Activated T-helper 1 cell treated with anti-CD3 and anti-CD28 coated beads, Interleukin-2, amount 50 U/mL, for 16 hours (primary cell): ENCODE measurements at places on chromosomes 4 and X.

DNA sequence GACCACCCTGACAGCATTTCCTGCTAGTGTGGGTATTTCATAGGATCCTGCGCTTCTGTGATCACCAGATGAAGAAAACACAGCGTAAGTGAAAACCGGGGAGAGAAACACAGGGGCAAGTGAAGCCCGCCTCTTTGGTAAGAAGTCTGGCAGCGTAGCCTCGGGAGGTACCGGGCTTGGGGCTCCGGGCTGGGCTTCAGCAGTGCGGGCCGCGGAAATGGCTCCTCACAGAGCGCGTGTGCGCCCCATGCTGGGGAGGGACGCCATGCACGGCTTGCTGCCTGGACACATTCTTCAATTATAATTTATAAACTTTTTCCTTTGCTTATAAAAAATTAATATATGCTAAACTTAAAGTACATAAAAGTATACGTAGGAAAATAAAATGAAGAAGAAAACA, 151.5 kb downstream of the AFAP1 start:
- DNase-seq, result no peak

DNA sequence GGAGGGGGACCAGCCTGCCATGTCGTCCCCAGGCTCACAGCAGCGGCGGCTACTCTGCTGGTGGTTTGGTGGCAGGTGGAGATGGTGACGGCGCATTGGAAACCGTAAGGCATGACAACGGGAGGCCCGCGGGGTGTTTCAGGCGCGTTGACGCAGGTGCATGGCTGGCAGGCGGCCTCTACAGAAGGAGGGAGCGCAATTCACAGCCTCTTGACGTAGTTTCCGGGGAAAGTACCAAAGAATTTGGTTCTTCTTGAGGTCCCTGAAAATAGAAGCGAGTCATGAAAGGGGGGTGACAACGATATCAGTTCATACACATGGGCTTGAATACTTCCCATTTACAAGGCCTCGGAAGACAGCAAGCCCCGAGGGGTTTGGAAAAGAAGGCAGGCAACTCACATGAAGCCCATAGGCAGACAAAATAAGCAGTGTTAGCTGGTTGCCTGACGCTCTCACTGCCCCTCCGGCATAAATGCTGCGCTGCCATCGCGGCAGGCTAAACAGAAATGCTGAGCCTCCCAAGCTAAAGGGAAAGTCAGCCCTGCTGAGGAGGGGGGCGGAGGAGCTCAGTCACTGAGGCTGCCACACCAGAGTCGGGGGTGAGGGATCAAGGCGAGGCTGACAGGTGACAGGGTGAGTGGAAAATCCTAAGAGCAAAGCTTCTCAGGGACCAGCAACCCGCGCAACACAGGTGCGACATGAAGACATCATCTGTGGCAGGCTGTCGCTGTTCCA, 52.3 kb upstream of the PDLIM3 start:
- DNase-seq, result peak; percentile 31

- no peak for DNase-seq
These were observed 150.0 kb downstream of the PRKX start for GRCh38 chrX:3563451-3563850.

DNA sequence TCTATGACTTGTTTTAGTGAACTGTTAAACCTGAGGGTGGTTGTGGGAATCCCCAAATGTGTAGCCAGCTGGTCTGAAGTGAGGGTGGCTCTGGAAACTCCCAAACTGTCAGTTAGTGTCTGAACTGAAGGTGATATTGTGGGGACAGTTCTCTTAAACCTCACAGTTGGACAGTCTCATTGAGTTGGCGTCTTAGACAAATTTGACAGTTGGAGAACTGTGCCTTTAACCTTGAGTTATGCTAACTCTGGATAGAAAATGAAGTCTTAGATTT, 20.7 kb upstream of the CTSO start:
- DNase-seq, result no peak

- DNase-seq, result no peak
These were observed 26.7 kb downstream of the NR0B1 start for GRCh38 chrX:30282527-30282926.

GRCh38 chrX:48934581-48935300, 15.9 kb upstream of the PIM2 start:
- no peak for DNase-seq

- no peak for DNase-seq
These were observed 712.9 kb upstream of the LCORL start for GRCh38 chr4:18734405-18734804.

DNA sequence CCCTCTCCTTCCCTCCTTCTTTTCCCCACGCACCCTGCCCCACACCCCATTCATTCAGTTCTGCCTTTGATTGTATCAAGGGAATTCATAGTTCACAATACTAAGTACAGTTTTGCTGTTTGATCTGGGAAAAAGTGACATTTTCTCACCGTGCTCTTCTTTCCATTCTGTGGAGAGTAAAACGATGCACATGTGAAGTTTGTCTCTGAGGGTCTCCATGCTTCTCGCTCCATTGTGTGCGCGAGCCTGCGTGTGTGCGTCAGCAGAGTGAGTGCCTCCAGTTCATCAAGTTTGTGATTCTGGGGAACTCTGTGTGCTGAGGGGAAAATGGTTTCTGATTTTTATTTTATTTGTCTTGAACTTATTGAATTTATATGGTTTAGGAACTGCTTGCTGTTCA, 1.9 kb downstream of the STK26 start:
- DNase-seq, result no peak

- no peak for DNase-seq
These were observed 1000.7 kb downstream of the STIM2 start for GRCh38 chr4:27861381-27861787.

DNA sequence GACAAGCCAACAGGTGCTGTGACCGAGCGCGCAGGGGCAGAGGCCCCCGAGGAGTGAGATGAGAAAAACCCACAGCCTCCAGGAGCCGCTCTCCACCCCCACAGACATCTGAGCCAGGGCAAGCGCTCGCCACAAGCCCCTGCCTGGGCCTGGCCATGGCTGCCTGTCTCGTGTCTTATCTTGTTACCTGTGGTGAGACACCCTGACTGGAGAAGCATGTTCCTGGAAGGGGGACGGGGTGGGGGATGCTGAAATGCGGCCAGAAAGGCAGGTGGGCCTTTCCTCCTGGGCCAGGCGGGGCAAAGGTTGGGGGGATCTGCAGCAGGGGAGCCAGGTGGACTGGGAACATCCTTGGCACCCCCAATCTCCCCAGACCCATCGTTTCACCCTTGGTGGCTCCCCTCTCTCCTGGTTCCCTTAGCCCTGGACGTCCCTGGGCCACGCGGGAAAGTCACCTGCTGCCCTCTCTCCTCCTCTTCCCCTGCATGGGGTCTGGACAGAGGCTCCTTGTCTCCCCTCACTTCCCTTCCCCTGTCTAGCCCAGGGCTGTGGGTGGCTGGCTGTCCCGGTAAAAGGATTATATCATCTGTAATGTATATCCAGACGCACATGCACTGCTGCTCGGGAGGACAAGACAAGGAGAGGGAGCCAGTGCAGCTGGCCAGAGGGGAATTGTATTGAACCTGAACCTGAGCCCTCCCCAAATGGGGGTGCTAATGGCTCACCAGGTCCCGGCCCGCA, 8.4 kb upstream of the DUSP9 start:
- no peak for DNase-seq

GRCh38 chrX:31355206-31355955, 283.5 kb upstream of the FTHL17 start:
- DNase-seq, result no peak

- no peak for DNase-seq
These were observed 65.3 kb upstream of the SHISA3 start for GRCh38 chr4:42331914-42332368.

DNA sequence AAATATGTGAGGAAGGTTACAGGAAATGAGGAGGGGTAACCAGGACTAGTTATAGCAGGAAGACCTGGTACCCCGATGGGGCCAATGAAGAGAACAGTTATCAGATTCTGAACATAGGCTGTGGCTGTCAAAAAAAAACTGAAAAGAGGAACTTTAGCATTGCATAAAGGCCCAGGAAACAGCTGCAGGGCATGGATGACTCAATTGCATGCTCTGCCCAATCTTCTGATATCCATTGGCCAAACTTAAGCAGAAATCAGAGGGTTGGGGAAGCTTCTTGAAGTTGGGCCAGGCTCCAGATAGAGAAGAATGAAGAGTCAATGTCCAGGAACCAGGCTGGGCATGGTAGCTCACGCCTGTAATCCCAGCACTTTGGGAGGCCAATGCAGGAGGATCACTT, 1222.4 kb upstream of the PRKX start:
- DNase-seq, result no peak

DNA sequence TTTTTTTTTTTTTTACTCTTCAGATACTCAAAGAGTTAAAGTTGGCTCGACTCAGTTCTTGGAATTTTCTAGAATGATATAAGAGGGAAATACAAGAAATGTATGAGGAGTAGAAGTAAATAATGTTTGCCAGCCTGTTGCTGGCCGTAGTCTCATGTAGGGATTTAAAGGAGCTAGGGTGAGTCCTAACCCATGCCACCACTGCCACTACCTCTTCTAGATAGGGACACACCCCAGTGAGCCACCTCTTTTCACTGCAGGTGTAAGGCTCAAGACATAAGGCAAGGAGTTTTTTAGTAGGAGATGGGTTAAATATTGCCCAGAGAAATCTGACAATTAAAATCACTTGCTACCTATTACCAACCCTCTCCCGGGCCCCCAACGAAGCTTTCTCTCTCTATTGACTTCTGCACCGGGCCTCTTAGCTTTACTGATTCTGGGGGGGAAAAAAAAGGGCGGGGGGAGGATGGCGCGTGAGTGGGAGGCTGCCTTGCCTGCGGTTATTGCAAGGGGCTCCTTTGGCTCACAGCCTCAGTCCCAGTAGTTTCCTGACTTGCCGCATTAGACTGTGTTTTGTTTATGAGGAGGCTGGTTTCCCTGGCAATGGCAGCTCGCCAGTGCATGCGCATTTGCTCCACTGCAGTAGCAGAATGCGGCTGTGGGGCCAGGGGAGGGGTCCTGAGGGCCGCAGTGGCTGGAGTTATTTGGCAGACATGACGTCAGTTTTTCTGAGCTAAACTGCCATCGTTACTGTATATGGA, 3.0 kb downstream of the LINC00632 start:
- DNase-seq, result no peak

GRCh38 chr4:166816890-166817289, 417.4 kb downstream of the SPOCK3 start:
- DNase-seq, result no peak

DNA sequence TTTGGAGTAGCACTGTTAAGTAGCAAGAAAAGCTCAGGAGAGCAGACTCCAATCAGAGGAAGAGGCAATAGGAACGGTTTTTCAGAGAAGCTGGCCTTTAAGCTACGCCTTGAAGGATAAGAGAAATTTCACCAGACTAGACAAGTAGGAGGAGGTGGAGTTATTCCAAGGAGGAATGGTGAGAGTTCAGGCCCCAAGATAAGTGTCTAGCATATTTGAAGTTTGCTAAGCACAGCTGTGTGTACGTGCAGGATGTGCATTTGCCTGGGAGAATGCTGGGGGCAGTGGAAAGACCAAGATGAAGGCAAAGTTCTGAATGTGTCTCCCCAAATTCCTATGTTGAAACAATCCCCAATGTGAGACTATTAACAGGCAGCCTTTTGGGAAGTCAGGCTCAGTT, 91.6 kb downstream of the SOWAHB start:
- DNase-seq, result no peak

DNA sequence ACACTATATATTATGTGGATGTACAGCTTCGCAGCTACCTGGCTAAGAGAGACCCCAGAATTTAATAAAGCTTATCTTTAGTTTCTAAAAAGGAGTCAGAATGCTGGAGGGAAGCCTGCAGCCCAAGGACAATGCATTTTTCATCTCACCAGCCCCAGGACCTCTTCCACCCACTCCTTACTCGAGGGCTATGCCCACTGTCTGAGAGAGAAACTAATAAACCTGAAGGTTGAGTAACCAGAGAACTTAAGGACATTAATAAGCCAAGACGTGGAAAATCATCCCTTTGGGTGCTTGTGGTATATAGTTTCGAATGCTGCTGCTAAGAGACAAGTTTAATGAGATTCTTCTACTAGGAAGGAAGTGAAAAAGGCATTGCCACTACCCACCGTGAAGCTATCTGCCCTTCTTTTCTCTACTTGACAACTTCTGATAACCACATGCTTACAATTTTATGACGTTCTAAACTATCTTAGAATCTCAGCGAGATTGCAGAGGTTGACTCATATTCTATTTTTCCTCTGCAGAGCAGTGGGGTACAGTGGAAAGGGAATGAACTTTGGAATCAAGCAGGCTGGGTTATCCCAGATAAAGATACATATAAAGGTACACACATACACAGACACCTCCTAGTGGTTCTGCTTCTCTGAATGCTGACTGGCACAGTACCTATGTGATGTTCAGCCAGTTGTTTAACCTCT, 3.3 kb downstream of the RELL1 start:
- DNase-seq, result no peak

GRCh38 chrX:21014326-21014725, 359.9 kb upstream of the CNKSR2 start:
- DNase-seq, result no peak

GRCh38 chrX:136635235-136635634, 12.7 kb upstream of the CD40LG start:
- no peak for DNase-seq

GRCh38 chr4:154366956-154367355, 124.6 kb downstream of the DCHS2 start:
- DNase-seq, result no peak

DNA sequence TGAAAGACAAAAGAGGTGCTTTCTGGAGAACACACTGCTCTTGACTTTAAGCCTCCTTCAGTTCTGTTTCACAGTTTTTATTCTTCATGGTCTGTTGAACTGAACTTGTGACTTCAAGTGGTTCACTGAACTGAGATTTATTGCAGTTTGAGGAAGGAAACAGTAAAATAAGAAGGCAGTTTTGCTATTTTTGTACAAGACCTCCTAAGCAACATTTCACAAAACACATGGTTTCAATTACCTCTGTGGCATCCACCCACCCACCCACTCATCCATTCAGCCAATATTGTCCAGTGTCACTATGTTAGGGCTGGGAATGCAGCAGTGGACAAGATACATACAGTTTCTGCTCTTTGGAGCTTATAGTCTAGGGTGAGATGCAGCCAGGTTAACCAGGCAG, 131.3 kb downstream of the IL1RAPL2 start:
- no peak for DNase-seq

DNA sequence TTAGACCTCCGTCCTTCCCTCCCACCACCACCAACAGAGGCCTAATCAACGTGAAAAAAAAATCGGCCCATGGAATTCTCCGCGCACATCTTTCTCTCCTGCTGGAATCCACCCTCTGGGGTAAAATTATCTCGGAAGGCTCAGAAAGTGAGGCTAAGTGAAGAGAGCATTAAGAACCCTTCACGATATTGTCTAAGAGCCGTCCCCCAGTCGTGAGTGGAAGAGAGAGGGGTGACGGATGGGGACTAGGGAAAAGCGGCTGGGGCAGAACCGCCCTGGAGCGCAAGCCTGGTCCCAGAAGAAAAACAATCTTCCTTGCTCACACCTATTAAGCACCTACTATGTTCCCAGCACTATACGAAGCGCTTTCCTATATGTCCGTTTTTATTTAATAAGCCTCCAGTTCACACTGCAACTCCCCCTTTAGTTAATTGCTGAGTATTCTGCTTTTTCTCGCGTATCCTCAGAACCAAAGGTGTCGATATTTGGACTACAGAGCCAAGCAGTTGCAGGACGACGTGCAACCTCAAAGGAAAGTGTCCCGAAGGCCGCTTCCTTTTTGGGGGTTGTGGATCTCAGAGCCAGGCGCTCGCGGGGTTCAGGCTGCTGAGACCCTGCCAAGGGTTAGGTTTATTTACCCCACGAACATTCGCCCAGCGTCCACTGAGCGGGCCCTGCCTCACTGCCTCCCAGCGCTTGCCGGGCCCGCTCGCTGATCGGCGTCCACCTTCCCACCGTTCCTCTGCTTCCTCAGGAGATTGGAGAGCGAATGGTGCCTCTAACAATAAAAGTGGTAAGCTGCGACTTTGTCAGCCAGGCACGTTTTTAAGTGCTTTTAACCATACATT, 889 bp downstream of the MGARP start:
- no peak for DNase-seq

GRCh38 chr4:87545052-87545451, 15.9 kb upstream of the SPARCL1 start:
- DNase-seq, result no peak
